ENCODE measurements at places on chromosomes 13 and 19.

GRCh38 chr19:56119582-56119978 lies 1.5 kb downstream of the ZNF787 start:
- DNase-seq, result no peak

DNA sequence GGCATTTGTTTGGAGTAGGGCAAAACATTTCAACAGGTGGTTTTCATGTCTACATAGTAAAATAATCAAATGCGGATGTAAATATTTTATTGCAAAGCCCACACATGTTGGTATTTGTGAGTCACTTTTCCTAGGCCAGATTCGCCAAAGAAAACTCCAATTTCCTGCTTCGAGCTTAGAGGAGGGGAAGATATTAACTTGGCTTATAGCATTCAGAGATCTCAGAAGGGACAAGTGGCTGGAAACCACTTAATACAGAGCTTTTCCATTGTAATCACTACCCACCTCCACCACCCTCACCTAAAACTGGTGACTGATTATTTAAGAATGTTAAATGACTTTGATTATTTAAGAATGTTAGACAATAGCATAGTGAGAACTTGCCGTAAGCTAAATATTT lies 530.6 kb upstream of the SPRY2 start:
- no peak for DNase-seq

DNA sequence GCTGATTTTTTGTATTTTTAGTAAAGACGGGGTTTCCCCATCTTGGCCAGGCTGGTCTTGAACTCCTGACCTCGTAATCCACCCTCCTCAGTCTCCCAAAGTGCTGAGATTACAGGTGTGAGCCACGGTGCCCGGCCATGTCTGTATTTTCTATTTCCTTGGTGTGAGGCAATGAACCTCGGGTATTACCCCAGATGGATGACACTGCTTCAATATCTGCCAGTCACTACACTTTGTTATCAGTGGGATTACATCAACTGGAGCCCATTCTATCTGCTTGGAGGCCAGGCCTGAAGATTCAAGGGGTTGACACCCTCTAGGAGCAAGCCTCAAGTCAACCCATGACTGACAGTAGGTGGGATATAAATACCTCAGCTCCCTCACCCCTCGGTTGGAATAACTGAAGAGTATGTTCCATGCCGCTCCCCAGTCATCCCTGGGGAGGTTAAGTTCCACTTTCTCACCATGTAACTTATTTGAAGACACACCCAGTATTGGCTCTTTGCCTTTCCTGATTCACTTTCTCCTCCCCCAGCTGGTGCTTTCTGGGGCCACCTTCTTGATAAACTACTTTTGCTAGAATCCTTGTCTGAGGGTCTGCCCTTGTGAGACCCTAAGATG lies 992 bp upstream of the ADGRE1 start:
- no peak for DNase-seq

DNA sequence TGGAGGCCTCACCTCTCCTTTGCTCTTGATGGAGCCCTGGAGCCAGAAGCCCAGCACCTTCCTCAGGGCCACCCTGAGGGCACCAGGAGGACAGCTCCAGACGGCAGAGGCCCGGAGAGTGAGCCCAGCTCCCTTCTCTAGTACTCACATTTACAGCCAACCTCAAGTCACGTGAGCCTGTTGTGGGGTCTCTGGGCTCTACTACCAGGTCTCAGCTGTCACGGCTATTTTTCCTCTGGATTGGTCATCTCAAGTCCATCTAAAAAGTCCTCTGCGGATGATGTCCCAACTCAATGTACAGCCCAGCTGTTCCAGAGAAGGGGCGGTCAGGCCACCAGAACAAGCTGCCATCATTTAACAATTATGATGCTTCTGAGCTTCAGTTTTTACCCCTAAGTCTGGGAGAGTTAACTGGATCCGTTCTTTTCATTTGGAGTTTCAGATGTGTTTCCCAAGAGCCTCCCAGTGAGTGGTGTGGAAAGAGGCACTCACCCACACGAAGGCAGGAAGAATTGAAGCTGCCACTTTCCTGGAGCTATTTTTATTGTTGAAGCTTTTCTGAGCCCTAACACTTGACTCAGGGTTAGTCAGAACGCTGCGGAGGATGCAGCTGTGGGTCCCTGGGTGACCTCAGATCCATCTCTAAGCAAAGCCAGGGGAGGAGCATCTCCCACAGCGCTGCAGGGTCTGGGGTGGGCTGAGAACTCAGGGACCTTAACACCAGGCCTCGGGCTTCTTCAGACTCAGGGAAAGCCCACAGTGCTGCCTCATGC lies 143.5 kb upstream of the UBL3 start:
- no peak for DNase-seq

DNA sequence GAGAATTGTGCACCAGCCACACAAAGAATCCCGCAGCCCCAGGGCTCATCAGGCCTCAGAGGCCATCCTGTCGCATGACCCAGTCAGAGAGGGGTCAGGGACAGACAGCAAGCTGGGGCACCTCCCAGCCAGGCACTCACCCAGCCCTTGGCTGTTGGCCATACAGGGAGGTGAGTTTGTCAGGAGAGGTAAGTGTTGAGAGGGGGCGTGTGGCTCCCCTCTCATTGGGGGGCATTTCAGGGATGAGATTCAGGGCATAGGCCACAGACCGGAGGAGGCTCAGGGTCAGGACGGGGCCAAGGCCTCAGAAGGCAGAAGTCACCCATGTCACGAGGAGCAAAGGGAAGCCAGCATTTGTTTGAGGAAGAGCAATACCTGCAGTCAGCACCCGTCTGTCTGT lies 37.1 kb downstream of the MYO9B start:
- DNase-seq, result no peak

Measured in stimulated activated effector memory CD8-positive, alpha-beta T cell treated with anti-CD3 and anti-CD28 coated beads, Interleukin-12 subunit alpha, Interleukin-12 subunit beta, amount 100 ng/mL, for 72 hours (primary cell).